NCI-H1930 (cell line): ENCODE measurements at places on chromosomes 3 and 15.

DNA sequence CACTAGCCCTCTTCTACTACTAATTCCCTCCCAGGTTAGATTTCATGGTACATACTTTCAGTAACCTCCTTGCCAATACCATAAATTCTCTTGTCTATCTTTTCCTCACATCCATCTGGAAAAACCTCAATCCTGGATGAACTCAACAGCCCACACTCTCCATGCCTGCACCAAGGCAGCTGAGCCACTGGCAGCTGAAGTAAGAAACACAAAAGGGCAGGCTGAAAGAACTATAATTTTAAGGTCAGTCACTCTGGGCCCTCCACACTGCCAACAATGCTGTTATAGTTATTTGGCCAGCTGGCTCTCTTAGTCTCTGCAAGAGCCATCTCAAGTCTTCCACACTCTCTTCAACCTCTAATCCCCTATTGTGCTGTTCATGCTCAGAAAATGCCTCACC, 15.1 kb upstream of the TIPARP start:
- no peak for DNase-seq

DNA sequence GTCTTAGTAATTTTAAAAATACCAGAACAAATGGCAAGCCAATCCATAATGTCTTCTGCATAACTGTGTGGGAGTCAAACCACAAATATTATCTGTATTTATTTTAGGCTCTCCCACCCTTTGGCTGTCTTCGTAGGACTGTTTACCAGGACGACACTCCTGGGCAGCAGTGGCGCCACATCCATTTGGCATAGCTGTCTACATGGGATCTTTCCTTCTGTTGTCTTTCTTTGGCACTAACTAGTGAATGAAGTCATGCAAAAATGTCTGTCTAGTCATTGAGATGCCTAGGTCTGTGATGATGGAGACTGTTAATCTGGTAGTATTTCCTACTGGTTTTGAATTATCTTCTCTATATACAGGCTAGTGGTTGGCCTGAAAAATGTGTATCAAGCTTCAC, 54.0 kb upstream of the CHMP2B start:
- DNase-seq, result no peak

DNA sequence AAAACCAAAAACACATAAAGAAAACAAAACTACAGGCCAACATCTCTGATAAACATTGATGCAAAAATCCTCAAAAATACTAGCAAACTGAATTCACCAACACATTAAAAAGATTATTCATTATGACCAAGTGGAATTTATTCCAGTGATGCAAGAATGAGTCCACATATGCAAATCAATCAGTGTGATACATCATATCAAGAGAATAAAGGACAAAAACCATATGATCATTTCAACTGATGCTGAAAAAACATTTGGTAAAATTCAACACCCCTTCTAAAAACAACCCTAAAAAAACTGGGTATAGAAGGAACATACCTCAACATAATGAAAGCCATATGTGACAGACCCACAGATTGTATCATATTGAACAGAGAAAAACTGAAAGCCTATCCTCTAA, 265.6 kb upstream of the DCBLD2 start:
- DNase-seq, result no peak

DNA sequence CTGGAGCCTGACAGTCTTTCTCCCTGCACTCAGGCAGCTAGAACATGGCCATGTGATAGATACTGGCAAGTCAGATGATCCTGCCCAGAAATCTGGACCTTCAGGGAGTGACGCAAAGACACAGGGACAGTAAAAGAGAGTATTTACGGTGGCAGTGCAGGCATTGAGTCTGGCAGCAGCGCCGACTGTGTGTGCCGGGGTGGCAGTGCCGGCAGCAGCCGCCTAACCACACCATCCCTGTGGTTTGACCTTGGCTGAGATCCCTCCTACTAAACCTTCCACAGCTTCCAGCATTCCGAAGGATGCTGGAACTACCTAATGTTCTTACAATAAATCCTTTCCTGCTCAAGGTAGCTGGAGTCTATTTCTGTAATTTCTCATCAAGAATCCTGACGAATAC, 4.6 kb upstream of the TSPAN3 start:
- DNase-seq, result no peak

- no peak for DNase-seq
Observed at GRCh38 chr3:120119846-120120510, 25.7 kb upstream of the GSK3B start.

DNA sequence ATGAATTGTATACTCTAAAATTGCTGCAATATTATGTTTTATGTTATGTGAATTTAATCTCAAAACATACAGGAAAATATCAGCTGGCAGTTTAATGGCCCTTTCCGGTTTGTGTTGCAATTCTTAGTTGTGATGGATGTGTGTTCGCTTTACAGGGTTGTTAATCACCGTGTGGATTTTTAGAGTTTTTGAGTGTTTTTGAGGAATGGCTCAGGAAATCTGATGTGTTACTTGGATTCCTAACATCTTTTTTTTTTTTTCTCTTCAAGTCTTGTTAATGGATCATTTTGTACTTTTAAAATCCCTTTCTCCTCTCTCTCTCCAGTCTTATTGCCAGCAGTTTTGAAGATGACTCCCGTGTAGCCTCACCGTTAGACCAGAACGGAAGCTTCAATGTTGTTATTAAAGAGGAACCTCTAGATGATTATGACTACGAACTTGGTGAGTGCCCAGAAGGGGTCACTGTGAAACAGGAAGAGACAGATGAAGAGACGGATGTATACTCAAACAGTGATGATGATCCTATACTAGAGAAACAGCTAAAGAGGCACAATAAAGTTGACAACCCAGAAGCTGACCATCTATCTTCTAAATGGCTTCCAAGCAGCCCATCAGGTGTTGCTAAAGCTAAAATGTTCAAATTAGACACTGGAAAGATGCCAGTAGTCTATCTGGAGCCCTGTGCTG, 35.7 kb downstream of the MGA start:
- no peak for DNase-seq

DNA sequence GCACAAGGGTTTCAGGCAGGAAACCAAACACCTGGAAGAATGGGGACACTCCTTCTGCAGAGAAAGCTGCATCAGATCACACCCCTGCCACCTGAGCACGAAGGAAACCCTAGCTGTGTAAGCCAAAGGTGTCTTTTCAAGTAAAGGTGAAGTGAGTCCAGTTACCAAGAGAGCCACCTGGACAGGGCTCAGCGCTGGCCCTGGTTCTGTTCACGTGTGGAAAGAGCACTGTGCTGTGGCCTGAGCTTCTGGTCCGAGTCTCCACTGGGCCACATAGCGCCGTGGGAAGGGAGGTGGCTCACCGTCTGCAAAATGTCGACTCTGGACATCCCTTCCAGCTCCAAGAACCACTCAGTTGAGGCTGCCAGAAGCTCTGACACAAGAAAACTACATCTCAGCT, 151.1 kb downstream of the ADAMTS17 start:
- DNase-seq, result no peak

DNA sequence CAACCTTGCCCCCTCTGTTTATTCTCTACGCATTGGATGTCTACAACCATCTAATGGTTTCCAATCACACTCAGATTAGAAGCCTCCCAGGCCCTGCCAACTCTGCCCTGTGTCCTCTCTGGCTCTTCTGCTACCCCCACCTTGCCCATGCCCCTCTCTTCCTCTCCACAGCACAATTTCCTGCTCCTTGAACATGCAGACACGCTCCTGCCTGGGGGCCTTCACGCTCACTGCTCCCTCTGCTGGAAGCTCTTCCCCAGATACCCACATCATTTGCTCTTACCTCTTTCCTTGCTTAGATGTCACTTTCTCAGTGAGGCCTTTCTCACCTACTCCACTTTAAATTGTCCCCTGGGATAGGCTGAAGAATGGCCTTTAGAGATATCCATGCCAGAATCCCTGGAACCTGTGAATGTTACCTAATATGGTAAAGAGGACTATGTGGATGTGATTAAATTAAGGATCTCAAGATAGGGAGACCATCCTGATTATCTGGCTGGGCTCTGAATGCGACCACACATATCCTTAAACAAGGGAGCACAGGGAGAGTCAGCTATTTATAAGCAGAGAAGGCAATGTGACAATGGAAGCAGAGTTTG, 9.9 kb downstream of the KY start:
- DNase-seq, result no peak

DNA sequence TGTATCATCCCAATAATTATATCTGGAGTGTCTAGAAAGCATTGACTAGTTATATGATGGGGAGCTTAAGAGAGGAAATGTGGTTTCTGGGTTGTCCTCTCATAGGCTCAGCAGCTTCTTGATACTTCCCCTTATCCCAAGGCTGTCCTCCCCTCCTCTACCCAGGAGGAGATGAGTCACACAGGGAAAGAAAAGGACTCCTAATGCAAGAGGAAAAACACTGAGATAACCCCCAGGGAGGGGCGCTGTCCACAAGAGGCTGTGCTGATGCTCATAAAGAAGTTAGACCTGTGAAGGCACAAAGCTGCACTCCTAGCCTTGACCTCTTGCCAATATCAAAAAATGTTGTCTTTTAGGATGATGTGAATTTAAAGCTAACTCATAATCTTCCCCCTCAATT, 28.8 kb upstream of the GYG1 start:
- no peak for DNase-seq

DNA sequence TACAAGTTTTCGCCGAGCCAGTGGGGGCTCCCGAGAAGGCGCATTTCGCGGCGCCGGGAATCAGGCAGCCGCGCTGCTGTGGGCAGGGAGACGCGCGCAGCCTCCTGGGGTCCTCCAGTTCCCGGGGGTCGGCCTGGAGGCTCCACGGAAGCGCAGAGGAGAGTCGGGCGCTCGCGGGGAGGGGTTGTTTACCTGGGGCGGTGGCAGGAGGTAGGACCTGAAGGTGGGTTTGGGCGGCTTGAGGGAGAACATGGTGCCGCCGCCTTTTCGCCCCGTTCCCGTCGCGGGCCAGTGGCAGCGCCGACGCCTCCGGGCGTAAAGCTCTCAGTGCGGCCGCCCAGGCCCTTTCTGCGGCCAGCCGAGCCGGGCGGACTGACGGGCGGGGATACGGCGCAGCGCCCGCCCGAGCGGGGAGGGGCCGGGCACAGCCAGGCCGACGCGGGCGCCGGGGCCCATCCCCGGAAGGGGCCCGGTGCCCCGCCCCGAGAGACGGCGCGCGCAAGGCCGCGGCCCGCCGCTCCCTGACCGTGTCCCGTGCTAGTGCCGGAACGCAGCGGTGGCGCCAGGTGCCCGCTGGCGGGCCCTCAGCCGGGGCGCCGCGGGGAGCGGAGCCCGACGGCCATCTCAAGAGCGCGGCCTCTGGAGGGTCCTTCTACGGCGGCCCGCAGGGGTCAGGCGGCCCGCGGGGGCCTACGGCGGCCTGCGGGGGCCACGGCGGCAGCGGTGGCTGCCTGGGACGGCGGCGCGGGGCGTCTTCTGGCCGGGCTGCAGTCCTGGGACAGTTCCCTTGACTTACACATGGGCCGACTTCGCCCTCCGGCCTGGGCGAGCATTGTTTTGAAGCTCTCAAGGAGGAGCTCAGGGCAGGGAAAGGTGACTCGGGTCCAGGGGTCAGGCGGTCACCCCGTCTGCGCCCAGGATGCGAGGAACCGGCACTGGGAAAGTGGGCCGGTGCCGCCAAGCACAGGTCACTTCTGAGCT, at the start of gene MTMR10:
TSS of gene MTMR10 (minus strand) at position 374 of the 981 bp plus-strand sequence. CDS start at position 252, 122 bp downstream.
- DNase-seq, result peak; percentile 55

DNA sequence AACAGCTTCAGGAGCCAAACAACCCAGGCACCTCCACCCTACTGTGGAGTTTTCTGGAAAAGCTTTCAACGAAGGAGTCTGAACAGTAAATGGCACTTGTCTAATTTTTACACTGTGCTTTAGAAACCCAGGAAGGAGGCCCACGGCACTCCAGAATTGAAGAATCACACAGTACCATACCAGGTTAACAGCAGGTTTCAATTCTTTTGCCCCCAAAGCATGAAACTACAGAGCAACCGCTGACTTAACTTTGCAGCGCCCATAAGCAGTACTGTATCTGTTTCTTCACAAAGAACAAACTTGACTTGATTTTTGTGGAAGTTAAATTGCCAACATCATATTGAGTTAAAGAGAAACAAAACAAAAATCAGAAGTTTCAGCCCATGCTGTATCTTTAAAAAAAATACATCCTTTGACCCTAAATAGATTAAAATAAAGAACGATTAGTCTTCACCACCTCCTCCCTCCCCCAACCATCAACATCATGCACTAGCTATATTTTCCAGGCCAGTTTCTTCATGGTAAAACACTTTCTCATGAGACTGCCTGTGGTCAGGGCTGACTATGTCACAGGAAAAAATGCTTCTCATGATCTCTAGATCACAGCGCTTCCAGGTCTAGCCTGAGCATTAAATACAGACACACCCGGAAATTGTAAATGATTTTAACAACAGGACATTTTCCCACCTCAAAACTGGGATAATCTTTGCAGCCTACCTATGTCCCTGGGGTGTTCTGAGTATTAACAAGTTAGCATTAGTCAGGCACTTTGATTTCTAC, 456.3 kb downstream of the FOXP1 start:
- no peak for DNase-seq

GRCh38 chr15:74259292-74259648, 23.1 kb downstream of the CCDC33 start:
- DNase-seq, result no peak

DNA sequence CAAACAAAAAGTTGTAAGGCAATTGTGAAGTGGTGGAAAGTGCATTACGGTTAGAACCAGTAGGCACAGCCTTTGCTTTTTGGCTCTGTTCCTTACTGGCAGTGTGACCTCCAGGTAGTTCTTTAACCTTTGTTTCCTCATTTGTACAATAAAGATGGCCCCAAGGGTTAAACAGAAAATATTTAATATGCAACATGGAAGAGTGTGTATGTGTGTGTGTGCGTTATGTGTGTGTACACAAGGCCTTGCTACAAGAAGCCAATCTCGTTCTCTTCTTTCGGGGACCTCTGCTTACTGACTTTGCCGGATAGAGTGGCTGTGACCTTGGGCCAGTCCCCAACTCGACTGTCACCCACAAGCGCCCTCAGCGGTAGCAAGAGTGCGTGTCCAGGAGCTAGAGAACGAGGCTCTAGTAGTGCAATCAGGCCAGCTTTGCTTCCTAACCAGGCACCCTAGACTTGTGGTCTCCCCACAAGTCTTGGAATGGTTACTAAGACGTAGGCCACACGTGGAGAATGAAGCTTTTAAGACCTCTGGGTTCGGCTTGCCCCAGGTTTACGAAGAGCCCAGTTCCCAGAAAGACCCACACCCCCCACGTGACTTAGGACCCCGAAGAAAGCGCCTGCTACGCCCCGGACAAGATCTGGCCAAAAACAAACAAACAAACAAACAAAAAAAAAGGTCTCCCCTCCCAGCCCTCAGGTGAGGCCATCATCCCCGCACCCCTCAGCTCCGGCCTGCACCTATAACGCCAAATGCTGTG, 593 bp downstream of the CIAO2A start:
- peak; percentile 2 for DNase-seq
